Cortex of kidney (tissue), 1 donor: ENCODE measurements at places on chromosomes 6 and 20.

DNA sequence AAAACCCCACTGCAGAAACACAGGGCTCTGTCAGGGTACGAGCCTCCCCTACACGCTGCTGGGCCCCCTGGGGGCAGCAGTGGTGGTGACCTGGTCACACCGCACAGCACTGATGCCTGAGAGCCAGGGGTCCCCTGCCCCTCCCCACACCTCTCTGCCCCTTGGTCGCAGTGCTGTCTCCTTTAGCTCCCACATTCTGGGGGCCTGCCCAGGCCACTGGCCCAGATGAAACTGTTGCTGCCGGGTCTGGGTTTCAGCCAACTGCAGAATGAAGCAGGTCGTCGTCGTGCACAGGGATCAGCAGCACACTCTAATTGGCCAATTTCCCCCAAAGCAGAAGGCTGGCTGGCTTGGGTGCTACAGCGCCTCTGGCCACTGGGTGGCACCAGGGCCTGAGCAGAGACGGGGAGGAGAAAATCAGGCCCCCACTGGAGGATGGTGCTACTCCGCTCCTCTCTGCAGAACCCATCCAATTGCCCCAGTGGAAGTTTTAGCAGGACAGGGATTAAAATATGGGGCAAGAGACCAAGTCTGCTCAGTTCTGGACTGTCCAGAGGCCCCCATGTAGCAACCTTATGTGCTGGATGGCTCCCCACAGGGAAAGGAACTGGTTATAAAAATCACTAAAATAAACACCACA, 26.1 kb downstream of the DIDO1 start:
- DNase-seq: no peak

DNA sequence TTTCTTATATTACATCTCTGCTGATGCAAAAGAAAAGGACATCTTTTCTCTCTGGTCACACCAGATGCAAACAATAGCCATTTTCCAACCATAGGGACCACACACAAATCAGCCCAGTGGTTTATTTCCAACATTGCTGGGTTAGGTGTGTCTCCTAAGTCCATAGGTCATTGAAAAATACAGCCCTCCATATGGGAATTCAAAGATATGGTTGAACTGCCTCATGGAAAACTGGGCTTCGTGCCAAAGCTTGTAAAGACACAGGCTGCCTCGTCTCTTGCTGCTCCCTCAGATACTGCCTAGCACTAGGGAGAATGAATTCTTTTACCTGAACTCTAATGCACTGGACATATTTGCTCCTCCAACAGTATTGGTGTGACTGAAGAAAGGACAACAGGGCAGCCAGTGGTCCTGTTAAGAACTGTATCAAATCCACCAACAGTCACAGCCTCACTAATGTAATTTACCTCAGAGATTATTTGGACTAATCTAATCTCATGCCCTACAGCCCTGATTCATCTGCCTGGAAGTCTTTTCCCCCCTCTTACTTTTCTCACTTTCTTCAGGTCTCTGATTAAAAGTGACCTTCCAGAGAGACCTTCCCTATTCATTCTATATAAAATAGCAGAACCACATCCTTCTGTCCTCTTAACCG, 48.3 kb upstream of the TBC1D32 start:
- no peak for DNase-seq

GRCh38 chr6:56246541-56246880, 869 bp downstream of the COL21A1 start:
- no peak for DNase-seq

DNA sequence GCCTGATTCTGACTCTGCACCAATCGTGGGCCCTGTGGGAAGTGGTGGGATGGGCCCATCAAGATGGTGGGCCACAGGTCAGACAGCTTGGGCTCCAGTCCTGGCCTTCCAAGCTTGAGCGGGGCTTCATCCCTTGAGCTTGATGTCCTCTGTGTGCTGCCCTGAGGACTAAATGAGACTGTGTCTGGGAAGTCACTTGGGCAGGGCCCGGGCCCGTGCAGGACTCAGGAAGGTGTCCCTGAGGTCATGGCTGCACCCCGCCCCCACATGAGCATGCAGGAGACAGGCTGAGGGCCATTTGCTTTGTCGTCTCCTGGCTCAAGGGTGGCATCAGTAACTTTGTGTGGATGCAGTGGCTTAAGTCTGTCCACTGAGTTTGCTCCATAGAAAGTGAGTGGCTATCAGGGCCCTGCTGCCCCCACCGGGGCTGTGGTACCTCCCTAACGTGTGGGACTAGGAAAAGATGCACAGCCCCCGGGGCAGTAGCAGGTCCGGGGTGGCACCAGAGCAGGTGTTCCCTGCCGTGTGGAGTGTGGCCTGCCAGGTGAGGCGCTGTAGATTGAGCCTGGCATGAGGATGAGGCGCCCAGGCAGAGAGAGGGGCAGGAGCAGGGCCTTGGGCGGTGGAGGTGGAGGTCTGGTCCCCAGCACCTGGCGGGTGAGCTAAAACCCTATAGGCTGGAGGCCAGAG, 298.6 kb downstream of the TAF4 start:
- DNase-seq: no peak

- DNase-seq: no peak
Observed at GRCh38 chr6:141618180-141618581, 514.5 kb upstream of the GJE1 start.
